ENCODE measurements at places on chromosomes 6 and 20. TPM values are rescaled to one million over a fixed set of nuclear protein-coding genes. Genes with fewer than 3 reads are reported as not detected.

Gene MCHR2
- total RNA-seq = not detected

Gene STMN3
- total RNA-seq = 29.2 TPM

GRCh38 chr6:168132531-168133167 is 53.6 kb upstream of the FRMD1 start:
- peak overlapping the region; percentile 25 for H3K4me3 ChIP-seq
- peak; percentile 76 for DNase-seq
- peaks cover 17% of the 10 kb centered on the region for H3K4me1 ChIP-seq
- H3K27me3 ChIP-seq = no peaks in the 10 kb centered on the region

- peaks cover 5% of the 10 kb centered on the region for H3K4me1 ChIP-seq
- DNase-seq = no peak
- H3K27me3 ChIP-seq = no peaks in the 10 kb centered on the region
- H3K4me3 ChIP-seq = peak overlapping the region; percentile 90
- H3K27ac ChIP-seq = no peak overlapping the region
- H3K36me3 ChIP-seq = no peaks in the 10 kb centered on the region
Measured at GRCh38 chr6:34890533-34890925, 1.5 kb downstream of the ANKS1A start.

GRCh38 chr6:40997234-40997957 is 41.6 kb downstream of the UNC5CL start:
- no peak overlapping the region for H3K4me3 ChIP-seq
- H3K27ac ChIP-seq = peak overlapping the region; percentile 63
- no peaks in the 10 kb centered on the region for H3K27me3 ChIP-seq
- H3K4me1 ChIP-seq = peaks cover 15% of the 10 kb centered on the region
- no peaks in the 10 kb centered on the region for H3K36me3 ChIP-seq
- DNase-seq = peak; percentile 78

DNA sequence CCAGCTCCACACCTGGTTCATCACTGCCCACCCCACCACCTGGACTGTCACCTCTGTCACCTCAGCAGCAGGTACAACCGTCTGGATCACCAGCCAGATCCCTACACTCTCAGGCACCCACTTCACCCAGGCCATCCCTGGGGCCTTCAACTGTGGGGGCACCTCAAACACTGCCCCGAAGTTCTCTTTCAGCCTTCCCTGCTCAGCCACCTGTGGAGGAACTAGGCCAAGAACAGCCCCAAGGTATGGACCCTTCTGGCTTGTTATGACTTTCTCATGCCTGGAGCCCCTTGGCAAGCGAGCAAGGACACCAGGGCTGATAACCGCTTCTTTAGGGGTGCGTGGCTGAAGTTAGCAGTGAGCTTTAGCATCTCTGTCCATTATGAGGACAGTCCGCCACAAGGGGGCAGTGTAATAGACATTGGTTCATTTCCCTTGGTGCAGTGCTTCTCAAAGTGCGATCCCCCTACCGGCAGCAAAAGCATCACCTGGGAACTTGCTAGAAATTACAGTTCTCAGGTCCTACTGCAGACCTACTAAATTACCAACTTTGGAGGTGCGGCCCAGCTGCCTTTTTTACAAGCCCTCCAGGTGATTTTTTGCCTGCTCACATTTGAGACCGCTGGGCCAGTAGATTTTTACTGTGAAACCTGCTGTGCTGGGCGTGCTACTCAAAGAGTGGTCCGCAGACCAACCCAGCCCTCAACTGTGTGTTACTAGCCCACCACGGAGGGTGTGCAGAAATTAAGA is 32.5 kb downstream of the PNPLA1 start:
- no peak overlapping the region for H3K4me3 ChIP-seq
- no peaks in the 10 kb centered on the region for H3K4me1 ChIP-seq
- H3K27ac ChIP-seq = no peak overlapping the region
- peaks cover 3% of the 10 kb centered on the region for H3K27me3 ChIP-seq
- DNase-seq = peak; percentile 74
- H3K36me3 ChIP-seq = no peaks in the 10 kb centered on the region

DNA sequence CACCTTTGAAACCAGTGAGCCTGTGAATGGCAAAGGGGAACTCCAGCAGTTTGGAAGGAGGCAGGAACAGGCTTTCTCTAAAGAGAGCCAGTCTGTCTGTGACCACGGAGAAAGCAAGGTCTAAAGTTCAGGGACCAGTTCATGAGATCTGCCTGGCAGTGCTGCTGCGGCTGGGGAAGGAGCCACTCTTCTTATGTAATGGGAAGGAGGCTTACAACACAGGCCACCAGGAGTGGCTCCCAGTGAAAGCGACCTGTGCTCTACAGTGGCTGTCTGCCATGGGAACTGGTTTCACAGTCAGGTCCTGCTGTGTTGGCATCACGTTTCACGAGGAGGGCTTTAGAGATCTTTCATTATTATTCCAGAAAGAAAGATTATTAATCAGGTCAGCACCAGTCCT is 291.9 kb upstream of the PRDM1 start:
- no peak overlapping the region for H3K27ac ChIP-seq
- no peaks in the 10 kb centered on the region for H3K27me3 ChIP-seq
- H3K4me3 ChIP-seq = no peak overlapping the region
- no peak for DNase-seq
- H3K36me3 ChIP-seq = no peaks in the 10 kb centered on the region

- peak overlapping the region; percentile 62 for H3K4me3 ChIP-seq
- peaks cover 5% of the 10 kb centered on the region for H3K4me1 ChIP-seq
- DNase-seq = peak; percentile 10
- H3K27ac ChIP-seq = no peak overlapping the region
- H3K36me3 ChIP-seq = no peaks in the 10 kb centered on the region
Measured at GRCh38 chr6:104940893-104941728, 15.8 kb upstream of the LIN28B start.

DNA sequence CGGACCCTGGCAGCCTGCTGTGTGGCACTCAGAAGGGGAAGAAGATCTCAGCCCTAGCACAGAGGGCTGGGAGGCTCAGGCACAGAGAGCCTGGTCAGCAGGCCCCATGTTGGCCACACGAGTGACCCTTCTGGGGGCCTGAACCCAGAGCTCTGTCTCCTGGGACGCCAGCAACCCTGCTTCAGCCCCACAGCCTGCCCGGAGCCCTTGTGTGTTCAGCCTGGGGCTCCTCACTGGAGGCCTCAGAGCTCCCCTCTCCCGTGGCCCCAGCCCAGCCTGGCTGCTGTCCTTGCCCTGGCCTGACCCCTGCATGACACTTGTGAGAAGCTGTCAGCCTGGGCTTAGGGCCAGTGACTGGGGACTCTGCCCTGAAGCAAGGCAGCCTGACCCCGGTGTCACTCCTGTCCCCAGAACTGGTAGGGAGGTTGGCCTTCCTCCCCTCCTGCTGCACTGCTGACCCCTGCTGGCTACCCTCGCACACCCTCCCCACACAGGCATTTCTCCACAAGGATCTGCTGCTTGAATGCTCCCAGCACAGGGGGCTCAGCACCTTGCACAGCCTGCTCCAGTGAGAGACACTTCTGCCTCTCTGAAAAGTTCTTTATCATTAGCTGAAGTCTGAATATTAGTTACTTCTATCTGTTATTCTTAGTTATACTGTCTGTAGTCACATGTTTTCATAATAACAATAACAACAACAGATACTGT is 15.4 kb upstream of the IP6K3 start:
- no peak overlapping the region for H3K27ac ChIP-seq
- no peaks in the 10 kb centered on the region for H3K36me3 ChIP-seq
- no peak for DNase-seq
- H3K4me1 ChIP-seq = no peaks in the 10 kb centered on the region
- H3K4me3 ChIP-seq = no peak overlapping the region

Gene EEF1A2
- 37.6 TPM for total RNA-seq

GRCh38 chr20:33391722-33392415 is 9.4 kb downstream of the CDK5RAP1 start:
- H3K36me3 ChIP-seq = peaks cover 7% of the 10 kb centered on the region
- H3K27me3 ChIP-seq = no peaks in the 10 kb centered on the region

GRCh38 chr6:6191476-6191875 is 129.0 kb downstream of the F13A1 start:
- no peaks in the 10 kb centered on the region for H3K27me3 ChIP-seq
- no peak overlapping the region for H3K4me3 ChIP-seq
- H3K4me1 ChIP-seq = no peaks in the 10 kb centered on the region
- no peak for DNase-seq

DNA sequence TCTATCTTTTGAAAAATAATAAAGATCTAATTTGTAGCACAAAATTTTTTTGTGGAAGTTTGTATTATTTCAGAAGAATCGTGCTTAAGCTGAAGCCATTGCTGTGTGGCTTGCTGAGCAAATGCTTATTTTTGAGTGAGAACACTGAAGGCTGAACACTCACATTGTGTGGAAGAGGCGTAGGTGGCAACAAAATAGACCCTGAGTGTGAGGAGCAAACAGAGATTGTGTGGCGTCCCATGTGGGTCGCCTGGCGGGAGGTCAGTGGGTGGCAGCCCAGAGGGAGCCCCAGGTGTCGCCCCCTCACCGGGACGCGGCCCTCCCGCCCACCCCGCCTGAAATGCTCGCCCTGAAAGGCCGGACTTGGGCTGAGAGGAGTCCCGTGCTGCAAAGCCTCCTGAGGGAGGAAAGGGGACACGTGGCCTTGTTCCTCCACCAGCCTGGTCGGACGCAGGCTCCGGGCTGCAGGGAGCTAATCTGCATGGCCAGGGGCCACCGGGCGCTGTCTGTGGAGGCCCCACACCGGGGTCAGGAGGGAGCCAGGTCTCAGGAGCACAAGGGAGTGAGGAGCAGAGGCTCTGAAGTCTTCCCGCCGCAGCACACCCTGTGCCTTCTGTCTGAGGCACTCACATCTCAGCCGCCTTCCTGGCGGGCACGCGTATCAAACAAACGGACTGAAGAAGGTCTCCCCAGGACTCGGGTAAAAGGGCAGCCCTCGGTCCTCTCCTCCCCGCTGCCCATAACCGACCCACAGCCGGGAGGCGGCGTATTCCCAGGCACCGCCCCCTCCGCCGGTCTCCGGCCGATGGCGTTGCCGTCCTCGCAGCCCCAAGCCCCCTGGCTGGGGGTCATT is 15.9 kb downstream of the DDO start:
- no peaks in the 10 kb centered on the region for H3K36me3 ChIP-seq
- H3K27ac ChIP-seq = no peak overlapping the region
- no peaks in the 10 kb centered on the region for H3K4me1 ChIP-seq
- no peaks in the 10 kb centered on the region for H3K27me3 ChIP-seq

DNA sequence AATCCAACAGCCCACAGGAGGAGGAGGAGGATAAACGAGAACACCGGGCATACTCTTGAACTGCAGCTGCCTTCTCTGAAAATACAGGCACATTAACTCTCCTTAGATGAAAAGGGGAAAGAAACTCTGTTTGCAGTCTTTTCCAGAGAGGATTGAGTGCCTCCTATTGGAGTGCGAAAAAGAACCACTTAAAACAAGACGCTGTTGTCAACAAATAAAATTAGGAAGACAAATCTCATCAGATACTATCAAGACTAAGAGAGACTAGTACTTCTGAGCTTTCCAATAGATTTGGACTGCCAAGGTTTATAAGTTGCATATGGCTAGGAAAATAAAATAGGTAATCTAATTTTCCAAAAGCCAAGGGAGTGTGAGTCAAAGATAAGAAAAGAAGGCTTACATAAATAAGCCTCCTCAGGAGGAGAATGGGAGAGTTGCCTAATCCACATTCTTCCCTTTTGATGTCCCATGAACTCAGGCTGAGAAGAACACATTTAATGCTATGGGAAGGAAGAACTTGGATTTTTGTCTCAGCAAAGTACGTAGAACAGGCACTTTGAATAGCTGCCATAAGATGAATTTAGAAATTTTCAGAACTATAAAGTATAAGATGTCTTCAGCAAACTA is 154.7 kb downstream of the ARHGAP18 start:
- no peaks in the 10 kb centered on the region for H3K36me3 ChIP-seq
- no peaks in the 10 kb centered on the region for H3K4me1 ChIP-seq
- peak; percentile 60 for DNase-seq
- H3K4me3 ChIP-seq = no peak overlapping the region
- H3K27me3 ChIP-seq = no peaks in the 10 kb centered on the region

Gene BTBD3
- 30.7 TPM for total RNA-seq

DNA sequence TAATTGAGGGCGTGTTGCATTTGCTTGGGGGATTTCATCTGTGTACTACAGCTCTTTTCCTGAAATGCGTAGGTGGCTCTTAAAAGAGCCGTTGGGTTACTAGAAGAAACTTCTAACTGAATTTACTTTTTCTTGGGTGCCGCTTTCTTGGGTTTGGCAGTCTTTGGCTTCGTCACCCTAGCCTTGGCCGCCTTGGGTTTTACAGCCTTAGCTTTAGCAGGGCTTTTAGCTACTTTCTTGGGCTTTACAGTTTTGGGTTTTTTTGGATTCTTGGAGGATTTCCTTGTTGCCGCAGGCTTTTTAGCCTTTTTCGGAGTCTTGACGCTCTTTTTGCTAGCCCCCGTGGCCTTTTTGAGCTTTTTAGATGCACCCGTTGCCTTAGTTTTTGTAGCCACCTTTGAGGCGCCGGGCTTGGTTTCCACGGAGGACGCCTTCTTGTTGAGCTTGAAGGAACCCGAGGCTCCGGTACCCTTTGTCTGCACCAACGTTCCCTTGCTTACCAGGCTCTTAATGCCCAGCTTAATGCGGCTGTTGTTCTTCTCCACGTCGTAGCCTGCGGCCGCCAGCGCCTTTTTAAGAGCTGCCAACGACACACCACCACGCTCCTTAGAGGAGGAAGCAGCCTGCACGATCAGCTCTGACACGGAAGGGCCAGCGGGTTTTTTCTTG is 54.5 kb downstream of the TRIM38 start:
- no peaks in the 10 kb centered on the region for H3K27me3 ChIP-seq
- peak overlapping the region; percentile 78 for H3K27ac ChIP-seq
- H3K4me3 ChIP-seq = peak overlapping the region; percentile 58
- no peaks in the 10 kb centered on the region for H3K36me3 ChIP-seq

Gene PLCB1
- 11.0 TPM for total RNA-seq

Gene ECHDC1
- 39.3 TPM for total RNA-seq
